Stimulated activated CD4-positive, alpha-beta T cell treated with anti-CD3 and anti-CD28 coated beads, Interleukin-12 subunit alpha, Interleukin-12 subunit beta, amount 100 ng/mL, for 24 hours (primary cell): ENCODE measurements at places on chromosomes 6 and 20.

GRCh38 chr6:163695414-163695864 lies 280.9 kb downstream of the QKI start:
- DNase-seq: no peak

DNA sequence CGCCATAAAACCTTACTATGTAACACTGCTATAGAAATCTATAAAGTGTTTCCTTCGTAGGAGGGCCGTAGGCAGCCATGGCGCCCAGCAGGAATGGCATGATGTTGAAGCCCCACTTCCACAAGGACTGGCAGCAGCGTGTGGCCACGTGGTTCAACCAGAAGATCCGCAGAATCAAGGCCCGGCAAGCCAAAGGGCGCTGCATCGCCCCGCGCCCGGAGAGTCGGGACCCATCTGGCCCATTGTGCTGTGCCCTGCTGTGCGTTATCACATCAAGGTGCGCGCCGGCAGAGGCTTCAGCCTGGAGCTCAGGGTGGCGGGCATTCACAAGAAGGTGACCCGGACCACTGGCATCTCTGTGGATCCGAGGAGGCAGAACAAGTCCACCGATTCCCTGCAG lies 62.4 kb downstream of the TRIM27 start:
- DNase-seq: no peak

DNA sequence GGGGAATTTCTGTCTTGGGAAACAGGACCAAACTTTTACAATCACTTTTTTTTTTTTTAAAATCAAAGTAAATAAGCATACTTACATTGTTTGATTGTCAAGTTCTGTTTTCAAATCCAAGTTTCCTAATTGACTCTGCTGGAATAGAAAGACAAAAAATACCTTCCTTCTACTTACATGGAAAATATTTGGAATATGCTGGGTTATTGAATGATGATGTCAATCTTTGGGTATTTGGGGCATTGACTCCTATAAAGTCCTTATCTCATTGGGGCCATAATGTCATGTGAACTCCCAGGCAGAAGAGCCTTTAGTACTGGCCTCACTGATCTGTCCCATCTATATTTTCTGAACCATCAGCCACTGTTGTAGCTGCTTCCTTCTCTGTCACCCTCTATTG lies 122.6 kb upstream of the NOX3 start:
- no peak for DNase-seq

DNA sequence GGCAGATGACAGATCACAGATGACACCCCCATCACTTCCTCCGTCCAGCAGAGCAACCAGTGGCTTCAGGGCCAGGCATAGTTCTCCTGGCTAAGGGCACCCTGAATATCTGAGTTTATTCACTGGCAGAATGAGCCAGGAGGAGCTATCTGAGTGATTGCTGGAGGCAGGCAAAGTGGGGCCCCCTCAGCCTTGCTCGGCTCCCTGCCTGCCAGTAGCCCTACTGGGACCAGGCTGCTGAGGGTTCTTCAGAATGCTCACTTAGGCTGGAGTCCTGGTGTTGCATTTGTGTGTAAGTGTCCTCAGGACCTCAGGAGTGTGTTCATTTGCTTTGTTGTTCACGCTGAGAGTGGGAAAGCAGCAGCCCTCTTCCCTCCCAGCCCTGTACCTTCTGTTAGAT lies 31.2 kb downstream of the CHMP4B start:
- no peak for DNase-seq

GRCh38 chr6:10373642-10374359 lies 41.1 kb downstream of the TFAP2A start:
- no peak for DNase-seq

DNA sequence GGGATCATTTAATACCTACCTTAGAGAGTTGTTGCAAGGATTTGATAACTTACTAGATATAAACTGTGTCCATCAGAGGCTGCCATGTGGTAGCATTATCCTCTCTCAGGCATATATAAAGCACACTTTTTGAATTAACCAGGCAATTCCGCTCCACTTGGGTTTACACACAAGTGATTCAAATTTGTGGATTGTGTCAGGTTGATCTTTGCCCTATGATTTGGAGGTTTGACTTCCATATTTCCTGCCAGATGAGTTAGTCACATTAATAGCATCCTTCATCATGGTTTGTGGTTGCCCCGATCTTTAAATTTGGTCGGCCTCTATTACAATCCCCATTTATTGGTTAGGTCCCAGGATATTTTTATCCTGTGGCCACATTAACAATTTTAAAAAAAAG lies 44.8 kb upstream of the CTAGE9 start:
- no peak for DNase-seq

GRCh38 chr6:109296971-109297372 lies 85.3 kb downstream of the CD164 start:
- no peak for DNase-seq
